Activated CD4-positive, CD25-positive, alpha-beta regulatory T cell treated with anti-CD3 and anti-CD28 coated beads, Interleukin-2, amount 50 U/mL, for 72 hours (primary cell): ENCODE measurements at places on chromosomes 6 and 20.

- no peak for DNase-seq
Measured at GRCh38 chr6:154170106-154170505, 131.1 kb downstream of the OPRM1 start.

- no peak for DNase-seq
Measured at GRCh38 chr6:9292975-9293374, 857.6 kb upstream of the SLC35B3 start.

DNA sequence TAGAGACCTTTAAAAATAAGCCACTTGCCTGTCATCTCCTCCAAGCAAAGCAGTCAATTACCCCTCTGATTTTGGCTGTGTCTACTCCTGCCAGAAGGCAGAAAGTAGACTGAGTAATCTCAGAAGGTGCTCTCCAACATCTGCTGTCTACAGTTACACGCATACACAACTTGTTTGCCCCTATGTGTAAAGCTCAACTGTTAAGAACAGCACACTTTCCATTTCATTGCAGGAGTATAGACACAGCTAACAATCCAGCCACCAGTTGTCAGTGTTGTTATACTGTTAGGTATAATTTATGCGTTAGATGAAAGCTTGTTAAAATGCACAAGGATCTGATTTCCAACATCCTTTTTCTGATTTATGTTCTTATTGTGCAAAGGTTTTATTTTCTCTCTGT is 88.2 kb downstream of the SAMD3 start:
- DNase-seq, result no peak

GRCh38 chr6:138588805-138589434 is 89.6 kb upstream of the NHSL1 start:
- peak; percentile 40 for DNase-seq

- DNase-seq, result no peak
Measured at GRCh38 chr6:141726248-141726647, 406.5 kb upstream of the GJE1 start.

DNA sequence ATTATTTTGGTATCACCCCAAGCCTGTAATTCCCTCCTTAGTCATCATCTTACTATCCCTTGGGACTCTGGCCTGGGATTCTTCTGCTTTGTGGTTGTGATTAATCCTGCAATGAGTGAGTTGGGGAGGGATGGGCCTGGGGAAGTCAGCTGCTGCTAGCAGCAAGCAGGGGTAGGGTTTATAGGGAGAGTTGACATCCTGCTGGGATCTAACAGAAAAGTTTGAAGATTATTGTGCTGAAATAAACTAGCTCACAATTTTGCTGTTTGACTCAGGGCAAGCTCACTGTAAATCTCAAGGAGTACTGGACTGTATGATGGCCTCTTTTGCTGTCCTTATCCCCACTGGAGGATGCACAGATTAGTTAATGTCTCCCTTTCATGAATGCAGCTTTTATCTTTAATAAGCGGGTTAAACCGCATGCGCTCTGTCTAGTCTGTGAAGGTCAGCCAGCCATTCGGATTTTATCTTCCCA is 83.4 kb downstream of the JARID2 start:
- DNase-seq, result no peak

- no peak for DNase-seq
Measured at GRCh38 chr6:53673162-53673727, 7.7 kb upstream of the KLHL31 start.

GRCh38 chr6:26105109-26105730 is 18.0 kb downstream of the HFE start:
- no peak for DNase-seq

- peak; percentile 58 for DNase-seq
Measured at GRCh38 chr6:26284537-26285142, 80.4 kb upstream of the BTN3A2 start.

GRCh38 chr20:57030611-57031600 is 235.5 kb downstream of the BMP7 start:
- no peak for DNase-seq

GRCh38 chr6:127793396-127793795 is 107.5 kb downstream of the THEMIS start:
- DNase-seq, result no peak

GRCh38 chr20:56978475-56978874 is 288.0 kb downstream of the BMP7 start:
- DNase-seq, result no peak

- no peak for DNase-seq
Measured at GRCh38 chr20:24149881-24150307, 161.3 kb upstream of the GGTLC1 start.

DNA sequence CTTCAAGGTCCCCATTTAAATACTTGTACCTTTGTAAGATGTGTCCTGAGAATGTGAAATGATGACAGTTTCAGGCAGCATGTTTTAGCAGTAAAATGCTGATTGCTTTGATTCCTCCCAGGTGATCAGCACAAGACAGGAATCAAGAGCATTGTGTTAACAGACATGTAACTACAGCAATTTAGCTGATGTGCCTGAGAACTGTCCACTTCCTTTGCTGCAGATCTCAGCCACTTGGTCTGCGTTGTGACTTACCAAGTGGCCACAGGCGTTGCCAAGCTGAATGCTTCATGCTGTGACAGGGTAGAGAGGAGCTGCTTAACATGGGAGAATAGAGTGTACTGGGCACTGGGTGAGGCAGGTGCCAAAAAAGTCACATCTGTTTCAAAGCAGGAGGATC is 767.0 kb upstream of the POU3F2 start:
- DNase-seq, result no peak

DNA sequence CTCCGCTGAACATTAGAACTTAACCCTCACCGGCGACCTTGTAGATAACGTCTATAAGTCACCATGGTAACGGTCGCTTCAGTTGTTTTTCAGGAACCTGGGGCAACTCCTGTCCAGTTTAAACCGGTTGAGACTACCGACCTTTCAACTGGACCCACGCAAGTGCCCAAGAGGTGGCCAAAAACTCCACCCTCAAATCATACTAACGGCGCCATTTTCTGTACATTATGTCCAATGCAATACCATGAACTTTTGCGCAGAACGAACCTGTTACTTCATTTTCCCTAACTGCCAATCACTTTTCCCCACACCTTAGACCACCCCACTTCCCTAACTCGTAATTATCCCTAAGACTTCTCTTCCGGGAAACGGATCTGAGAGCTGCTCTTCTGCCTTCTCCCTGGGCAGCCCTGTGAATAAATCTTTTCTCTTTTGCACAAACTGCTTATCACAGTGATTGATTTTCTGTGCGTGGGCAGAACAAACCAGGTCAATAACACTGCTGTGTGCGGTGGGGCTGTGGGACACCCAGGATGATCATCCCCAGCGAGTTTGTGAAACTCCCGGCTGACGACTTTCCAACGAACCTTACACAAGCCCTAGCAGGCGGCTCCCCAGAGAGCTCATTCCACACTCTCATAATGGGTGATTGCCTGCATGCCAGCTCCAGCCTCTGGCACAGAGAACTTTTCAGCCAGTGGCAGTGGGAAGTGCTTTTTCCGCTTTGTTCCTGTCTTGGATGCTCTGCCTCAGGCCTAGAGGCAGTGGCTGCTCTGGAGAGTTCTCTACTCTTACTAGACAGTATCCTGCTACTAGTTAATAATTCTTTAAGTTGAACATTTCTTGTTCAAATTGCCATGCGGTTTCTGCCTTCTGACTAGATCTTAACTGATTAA is 28.6 kb downstream of the GPX5 start:
- DNase-seq, result no peak

DNA sequence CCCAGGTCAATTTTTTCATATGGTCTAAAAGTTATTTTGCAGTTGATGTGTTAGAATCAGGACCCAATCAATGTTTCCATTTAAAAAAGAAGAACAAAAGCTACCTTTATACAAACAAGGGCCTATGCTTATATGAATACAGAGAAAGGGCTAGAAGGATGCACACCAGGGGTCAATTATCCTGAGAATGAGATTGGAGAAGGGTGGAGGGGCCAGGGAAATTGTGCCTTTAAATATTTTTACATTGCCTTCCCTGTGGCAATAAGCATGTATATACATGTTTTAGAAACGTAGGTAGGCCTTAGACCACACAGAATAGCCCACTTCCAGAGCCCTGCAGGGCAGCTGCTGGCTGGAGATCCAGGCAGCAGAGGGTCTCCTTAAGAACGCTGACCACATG is 12.7 kb downstream of the EXOC2 start:
- DNase-seq, result no peak

DNA sequence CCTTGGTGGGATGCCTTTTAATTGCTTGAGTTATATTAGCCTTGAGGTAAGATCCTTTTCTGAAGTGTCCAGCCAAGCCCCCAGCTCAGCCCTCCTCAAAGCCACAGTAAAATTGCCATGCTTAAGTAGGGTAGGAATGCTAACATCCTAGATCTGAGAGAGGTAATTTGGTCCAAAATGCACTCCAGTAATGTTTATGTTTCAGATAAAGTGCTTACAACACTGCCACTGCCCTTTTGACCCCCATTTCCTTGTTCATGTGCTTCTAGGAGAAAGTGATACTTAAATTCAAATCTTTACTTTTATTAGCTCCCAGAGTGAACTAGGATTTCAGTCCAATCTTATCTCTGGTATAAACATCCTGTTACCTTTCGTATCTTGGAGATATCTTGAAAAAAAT is 318.0 kb downstream of the BMP2 start:
- DNase-seq, result no peak

- DNase-seq, result no peak
Measured at GRCh38 chr6:157976345-157977175, 5.1 kb upstream of the SYNJ2 start.

GRCh38 chr6:140440223-140440835 is 1065.9 kb upstream of the CITED2 start:
- DNase-seq, result no peak

DNA sequence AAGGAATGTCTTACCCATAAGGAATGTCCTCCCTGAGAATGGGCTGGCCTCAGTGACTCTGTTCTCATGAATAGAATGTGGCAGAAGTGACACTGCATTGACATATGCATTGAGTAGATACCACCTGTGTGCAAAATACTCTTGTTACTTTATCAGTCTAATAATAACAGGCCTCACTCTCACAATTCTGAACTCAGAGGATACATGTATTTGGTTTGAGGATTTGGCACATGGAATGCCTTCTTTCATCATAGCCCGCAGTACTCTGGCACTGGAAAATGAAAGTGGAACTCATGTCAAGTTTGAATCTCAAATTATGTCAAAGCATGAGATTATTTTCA is 52.9 kb upstream of the PLCB4 start:
- no peak for DNase-seq

DNA sequence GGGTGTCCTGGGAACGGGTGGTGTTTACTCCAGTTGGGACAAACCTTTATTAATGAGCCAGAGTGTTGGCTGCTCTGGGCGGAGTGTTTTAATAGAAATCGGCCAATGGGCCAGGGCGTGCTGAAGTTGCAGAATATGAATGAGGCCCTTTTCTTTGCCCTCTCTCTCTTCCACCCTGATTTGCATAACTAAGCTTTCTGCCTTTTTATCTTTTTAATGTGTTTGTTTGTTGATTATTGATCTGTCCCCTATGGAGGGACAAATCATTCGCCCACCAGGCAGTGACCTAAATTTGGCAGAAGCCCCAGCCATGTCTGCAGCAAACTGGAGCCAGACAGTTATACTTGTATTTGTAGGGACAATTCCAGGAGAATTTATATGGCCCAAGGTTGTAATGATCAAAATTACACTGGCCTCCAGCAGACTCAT is 420.9 kb downstream of the PREX1 start:
- no peak for DNase-seq

GRCh38 chr20:32037929-32038328 is 14.1 kb upstream of the HCK start:
- DNase-seq, result no peak

DNA sequence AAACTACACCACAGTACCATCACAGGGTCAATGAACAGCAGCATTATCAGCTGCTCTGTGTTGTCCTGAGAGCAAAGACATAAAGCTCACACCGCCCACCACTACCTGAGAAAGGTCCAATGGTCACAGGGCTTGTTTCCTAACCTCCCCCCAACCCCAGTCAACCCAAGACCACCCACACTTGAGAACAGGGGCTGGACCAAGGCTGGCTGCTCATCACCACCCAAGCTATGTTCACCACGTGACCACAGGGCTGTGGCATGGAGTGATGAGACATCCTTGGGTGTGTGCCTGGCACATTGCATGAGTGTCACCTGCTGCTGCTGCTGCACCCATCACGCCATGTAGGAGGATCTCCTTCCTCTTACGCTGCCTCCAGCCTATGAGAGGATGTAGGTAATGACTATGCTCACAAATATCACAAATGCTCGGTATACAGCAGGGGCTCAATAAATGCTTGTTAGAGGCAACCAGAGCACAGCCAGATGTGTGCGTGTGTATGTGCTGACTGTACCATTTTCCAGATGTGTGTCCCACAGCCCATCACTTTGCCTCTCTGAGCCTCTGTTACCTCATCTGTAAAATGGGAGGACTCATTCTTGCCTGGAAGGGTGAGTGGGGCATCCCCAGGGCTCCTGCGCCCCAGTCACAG is 23.3 kb upstream of the SIRPA start:
- no peak for DNase-seq

DNA sequence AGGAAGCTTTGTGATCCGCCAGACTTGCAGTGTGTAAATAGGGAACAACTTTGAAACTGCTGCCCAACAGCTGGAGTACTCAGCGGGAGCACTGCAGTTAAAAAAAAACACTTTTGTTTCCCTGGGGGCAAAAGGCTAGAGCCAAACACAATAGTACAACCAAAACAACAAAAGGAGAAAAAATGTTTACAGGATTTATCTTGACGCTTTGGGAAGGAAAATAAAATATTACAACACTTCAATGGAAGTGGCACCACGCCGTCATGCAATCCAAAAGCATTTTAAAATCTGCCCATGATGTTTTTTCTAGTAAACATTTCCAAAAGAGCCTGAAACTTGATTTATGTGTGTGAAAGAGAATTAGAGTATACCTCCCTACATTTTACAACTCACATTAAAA is 26.0 kb downstream of the PTPRK start:
- DNase-seq, result no peak

DNA sequence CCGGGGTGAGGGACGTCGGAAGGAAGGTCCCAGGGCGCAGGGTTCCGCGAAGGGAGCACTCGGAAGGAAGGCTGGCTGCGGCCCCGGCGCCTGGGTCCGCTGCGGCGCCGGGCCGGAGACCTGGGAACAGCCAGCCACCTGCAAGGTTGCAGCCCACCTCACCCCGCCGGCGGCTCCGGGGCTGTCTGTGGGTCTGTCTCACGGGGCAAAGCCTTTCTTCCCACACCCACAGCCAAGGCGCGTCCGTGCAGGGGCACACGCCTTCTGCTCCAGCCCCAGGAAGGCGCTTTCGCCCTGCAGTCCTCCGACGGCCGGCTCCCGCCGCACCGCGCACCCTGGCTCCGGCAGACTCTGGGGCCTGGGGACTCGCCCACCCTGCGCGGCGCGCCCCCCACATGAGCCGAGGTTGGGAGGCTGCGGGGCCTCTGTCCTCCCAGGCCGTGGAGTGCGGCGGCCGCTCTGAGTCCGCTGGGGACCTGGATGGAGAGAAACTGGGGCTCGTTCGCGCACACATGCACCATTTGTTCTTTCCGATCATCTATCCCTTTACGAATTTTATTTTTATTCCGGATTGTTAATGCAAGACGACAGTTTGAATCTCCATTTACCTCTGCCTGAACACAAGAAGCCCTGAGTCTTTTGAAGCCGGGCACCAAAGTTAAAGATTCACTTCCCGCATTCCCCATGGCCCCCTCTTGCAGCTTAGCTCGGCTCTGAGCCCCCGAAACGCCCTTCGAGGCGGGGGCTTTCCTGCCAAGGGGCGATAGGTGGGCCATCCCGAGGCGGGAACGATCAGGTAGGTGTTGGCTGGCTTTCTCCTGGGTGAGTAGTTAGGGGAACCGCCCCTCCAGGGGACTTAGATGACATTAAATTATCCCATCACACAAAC is 4.5 kb upstream of the FOXC1 start:
- DNase-seq, result no peak

- DNase-seq, result no peak
Measured at GRCh38 chr6:26627843-26628242, 31.1 kb downstream of the ABT1 start.

GRCh38 chr6:168129292-168130167 is 50.5 kb upstream of the FRMD1 start:
- DNase-seq, result no peak
